ENCODE measurements at places on chromosomes 12 and 14.

DNA sequence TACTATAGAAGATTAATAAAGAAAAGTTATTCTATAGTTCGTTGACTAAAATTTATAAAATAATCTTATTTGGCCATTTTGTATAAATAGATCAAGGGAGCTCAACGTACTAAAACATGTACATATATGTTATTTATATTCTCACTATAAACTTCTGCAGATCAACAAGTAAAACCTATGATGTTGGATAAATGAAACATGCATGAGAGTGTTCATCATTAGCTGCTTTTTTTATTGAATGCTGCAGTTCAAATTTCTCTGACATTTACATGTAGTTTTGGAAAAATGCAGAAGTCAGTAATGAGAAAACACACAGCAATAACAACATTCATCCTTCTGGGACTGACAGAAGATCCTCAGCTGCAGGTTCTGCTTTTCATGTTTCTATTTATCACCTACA is at the start of gene OR6C68:
OR6C68 (plus strand) TSS at position 301 of the 400 bp plus-strand sequence; CDS start at position 301, 0 bp downstream.
- DNase-seq, result no peak

DNA sequence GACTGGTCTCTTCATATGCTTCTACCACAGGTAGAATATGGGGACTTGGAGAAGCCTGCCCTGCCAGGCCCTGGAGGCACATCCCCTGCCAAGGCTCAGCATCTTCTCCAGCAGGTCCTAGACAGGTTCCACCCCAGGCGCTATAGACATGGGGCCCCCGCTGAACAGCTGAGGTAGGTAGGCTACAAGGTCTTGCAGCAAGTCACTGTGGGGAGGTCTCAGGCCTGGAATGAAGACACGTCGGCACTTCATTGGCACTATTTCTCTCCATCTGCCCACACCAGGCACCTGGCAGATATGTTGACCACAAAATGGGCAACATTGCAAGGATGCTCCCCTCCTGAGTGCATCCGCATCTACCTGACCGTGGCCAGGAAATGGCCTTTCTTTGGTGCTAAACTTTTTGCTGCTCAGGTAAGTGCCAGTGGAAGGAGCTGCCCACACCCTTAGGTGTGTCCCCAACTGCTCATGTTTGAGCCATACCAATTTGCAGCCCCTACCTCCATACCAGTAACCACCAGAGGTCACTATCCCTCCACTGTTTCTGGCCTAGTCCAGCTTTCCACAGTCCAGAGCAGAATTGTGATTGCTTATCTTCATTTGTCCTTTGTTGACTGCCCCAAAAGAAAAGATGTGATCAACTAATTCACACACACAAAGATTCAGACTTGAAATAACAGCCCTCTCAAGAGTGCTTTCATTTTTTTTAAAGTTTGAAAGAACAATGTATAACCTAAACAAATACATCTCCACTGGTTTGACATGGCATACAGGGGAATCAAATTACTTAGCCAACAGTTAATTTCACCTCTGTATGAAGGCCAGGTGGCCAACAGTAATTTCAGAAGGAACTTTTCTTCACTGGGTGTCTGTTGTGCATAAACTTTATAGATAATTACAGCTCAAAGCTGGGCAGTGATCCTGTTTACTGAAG is 16.1 kb downstream of the PIGH start:
- no peak for DNase-seq

- no peak for DNase-seq
Measured at GRCh38 chr14:64880221-64881121, 764 bp upstream of the SPTB start.

DNA sequence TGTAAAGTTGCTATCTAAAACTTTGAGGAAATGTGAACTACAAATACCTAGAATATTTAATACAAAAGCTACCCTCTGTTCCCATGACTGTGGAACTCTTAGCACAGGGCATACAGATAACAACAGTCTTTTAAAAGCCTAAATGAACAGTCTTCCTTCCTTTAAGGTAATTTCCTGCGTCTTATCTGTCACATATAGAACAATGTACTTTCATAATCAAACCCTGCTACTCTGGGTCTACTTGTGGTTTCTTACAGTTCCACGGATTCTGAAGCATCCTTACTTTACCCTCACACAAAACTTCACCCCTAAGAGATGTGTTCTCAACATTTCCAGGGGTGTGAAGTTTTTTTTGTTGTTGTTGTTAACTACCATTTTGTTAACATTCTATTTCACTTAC is 5.1 kb downstream of the PKP2 start:
- no peak for DNase-seq

DNA sequence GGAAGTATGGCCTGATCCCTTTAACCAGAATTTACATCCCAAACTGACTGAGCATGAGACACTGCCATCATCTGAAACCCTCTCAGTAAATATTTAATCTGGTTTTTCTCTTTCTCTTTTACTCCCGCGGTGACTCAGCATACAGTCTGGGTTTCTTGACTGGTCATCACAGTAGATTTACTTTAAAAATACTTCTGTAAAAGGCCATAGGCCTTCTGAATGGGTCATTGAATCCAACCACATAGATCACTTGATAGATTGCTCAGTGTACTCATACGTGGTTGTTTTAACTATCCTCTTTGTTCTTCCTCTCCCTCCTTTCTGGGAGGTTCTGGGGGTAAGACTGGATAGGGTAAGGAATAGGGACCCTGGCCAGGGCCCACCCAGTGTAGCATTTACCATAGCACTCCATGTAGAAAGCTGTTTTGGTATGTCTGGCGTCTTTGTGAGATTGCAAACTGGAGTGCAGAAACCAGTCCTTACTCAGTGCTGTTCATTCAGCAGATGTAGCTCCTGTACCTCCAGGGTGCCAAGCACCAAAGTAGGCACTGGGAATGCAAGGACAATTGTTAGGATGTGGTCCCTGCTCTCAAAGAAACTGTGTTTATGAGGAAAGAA is 165.7 kb downstream of the SRGAP1 start:
- DNase-seq, result no peak

DNA sequence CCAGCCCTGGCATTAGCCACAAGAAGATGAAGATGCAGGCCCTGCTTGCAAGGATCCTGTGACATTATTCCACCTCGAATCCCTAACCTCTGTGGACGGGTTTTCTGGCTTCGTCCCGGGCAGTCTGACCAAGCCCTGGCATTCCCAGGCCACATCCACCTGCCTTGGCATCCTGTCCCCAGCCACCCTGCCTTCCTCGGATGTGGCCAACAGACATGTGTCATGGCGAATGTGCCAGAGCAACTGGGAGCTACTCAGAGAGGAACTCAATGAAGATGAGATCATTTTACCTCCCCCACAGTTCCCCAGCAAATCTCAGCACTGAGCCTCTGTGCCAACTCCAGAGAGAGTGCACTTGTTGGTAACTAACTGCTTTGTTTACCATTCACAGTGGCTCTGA is 33.5 kb upstream of the KCNA5 start:
- no peak for DNase-seq

GRCh38 chr14:100323942-100324307 is 786 bp downstream of the SLC25A47 start:
- no peak for DNase-seq

- DNase-seq, result no peak
Measured at GRCh38 chr12:65343230-65343629, 64.7 kb downstream of the MSRB3 start.

DNA sequence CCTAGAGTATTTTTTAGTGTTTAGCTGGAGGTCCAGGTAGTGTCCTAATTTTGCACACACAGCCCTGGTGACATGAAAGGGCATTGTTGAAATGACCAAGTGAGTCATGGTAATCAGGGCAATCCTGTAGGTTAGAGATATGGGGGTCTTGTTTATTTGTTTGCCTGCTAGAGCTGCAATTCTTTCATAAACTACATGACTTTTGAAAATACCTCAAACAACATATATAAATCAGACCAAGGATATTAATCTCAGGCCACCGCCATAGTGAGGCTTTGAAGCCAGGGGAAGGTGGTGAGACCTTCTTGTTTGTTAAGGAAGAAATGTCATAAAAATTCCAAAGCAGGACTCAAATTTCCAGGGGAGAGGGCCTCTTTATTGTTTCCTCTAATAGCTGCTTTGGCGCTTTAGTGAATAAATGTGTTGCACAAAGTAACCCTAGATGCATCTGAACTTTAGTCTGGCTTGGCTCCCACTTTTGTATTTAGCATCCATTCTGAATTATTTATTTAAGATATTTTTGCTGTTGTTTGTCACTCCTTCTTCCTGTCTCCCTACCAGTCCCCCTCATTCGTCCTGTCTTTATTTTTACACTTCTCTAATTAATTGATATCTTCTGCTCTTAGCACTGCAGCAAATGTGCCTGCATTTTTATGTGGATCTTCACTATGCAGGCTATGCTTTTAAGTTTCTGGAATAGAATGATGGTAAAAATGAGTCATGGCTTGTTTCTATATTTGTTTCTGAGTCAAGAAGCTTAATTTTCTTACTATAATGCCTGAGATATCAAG is 430.3 kb downstream of the RAD51B start:
- DNase-seq, result no peak

DNA sequence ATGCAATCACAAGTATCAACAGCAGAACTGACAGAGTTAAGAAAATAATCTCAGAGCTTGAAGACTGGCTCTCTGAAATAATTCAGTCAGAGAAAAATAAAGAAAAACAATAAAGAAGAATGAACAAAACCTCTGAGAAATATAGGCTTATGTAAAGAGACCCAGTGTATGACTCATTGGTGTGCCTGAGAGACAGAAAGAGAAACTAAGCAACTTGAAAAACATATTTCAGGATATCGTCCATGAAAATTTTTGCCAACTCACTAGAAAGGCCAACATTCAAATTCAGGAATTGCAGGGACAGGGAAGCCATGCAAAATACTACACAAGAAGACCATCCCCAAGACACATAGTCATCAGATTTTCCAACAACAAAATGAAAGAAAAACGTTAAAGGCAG is 56.2 kb downstream of the APOBEC1 start:
- DNase-seq, result no peak

DNA sequence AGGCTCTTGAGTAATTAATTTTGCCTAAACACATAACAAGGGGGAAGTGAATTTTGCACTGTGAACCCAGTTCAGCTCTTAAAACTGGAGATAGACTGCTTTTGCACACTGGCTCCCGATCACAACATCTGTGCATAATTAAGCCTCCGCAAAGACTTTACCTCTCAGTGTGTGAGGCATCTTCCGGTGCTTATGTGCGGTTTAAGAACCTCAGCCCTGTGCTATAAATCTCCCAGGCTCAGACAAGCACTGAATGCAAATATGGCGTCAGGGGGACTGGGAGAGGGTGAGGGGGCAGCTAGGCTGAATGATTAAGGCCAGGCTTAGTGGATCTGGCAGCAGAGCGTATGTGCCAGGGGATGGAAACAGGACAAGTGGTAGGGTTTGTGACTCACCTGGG is 103.3 kb downstream of the ADCK1 start:
- no peak for DNase-seq

DNA sequence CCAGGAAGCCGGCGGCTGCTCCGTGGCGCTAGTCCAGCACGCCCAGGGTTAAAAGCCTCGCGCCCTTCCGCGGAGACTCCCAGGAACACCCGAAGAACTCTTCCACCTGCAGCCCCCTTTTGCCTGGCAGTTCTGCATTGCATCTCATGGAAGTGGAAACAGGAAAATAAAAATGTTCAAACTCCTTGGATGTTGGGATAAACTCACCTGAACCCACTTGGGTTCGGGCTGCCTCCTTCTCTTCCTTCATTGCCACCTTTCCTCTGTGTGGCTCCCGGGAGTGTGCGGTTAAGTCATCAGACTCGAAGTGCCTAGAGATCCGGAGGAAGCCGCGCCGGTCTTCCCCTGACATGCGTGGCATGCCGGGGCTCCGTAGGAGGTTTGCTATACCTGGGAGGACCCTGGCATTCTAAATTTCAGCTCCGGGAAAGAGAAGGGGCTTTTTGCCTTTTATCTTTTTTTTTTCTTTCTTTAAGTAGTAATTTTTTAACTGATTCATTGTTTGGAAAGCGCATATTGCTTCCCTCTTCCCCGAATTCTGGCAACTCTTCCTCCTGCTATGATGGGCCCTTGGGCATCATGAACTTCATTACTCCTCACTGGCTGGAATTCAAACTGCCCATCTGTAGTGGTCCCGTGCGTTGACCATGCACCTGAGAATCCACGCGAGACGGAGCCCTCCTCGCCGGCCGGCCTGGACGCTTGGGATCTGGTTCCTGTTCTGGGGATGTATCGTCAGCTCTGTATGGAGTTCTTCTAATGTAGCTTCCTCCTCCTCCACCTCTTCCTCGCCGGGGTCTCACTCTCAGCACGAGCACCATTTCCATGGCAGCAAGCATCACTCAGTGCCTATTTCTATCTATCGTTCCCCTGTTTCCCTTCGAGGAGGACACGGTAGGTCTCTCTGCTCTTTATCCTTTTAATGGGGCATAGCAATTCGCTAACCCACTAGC is 931.4 kb downstream of the DIO2 start:
- no peak for DNase-seq

DNA sequence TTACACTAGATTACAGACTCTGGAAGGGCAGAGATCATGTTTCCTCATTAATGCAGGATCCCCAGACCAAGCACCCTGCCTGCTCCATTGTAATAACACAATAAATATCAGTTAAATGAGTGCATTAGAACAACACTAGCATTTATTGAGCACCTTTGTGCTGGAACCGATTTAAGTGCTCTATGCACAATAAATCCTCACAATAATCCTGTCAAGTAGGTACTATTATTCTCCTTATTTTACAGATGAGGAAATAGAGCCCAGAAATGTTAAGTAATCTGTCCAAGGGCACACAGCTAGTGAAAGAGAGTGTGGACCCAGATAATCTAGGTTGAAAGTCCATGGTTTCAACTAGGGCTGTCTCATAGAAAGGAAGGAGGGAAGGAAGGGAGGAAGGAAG is 69.8 kb downstream of the MAP1LC3B2 start:
- DNase-seq, result no peak

DNA sequence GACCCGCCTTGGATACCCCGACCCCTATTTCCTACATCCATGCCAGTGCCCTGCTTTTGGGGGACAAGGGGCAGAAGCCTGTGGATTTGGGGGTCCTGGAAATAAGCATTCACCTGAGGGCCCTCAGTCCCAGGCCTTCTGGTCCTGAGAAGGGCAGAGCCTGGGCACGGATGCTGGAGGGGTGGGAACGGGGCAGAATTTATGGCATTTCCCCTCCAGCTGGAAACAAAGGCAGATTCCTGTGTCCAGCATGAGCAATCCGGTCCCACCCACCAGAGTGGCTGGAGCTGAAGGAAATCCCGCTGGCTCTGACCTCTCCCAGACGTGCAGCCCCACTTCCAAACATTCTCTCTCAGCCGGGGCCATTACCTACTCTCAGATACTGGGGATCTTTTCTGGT is 9.3 kb downstream of the ANKRD33 start:
- no peak for DNase-seq

DNA sequence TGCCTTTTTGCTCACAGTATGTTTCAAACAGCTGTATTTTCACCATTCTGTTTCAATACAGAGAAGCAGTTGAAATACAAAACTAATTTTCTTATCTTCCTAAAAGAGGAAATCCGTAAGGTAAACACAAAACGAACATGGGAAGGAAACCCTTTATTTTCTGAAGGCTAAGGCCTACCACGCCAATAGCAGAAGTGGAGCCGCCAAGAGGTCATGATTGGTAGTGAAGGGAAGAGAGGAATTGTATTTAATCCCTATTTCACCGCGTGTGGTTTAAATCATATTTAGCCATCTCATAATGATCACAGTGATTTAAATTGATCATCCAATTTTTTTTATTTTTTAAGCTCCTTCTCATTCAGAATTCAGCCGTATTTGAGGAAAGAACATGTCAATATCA is 398.2 kb downstream of the PRKD1 start:
- DNase-seq, result no peak
